Cardiac muscle cell (in vitro differentiated cells and primary cell): ENCODE measurements at places on chromosomes 6 and 20. TPM values are rescaled to one million over a fixed set of nuclear protein-coding genes. Genes with fewer than 3 reads are reported as not detected.

- H3K36me3 ChIP-seq: no peaks in the 10 kb centered on the region
- H3K27me3 ChIP-seq: no peaks in the 10 kb centered on the region
- H3K4me1 ChIP-seq: no peaks in the 10 kb centered on the region
- H3K27ac ChIP-seq: no peak overlapping the region
These were observed 187.1 kb upstream of the MAN1A1 start for GRCh38 chr6:119536666-119537065.

The RIPOR3 gene
- total RNA-seq: 3.0 and 3.8 TPM in 2 replicates

The DAAM2 gene
- total RNA-seq: 4.8 and 8.5 TPM in 2 replicates

DNA sequence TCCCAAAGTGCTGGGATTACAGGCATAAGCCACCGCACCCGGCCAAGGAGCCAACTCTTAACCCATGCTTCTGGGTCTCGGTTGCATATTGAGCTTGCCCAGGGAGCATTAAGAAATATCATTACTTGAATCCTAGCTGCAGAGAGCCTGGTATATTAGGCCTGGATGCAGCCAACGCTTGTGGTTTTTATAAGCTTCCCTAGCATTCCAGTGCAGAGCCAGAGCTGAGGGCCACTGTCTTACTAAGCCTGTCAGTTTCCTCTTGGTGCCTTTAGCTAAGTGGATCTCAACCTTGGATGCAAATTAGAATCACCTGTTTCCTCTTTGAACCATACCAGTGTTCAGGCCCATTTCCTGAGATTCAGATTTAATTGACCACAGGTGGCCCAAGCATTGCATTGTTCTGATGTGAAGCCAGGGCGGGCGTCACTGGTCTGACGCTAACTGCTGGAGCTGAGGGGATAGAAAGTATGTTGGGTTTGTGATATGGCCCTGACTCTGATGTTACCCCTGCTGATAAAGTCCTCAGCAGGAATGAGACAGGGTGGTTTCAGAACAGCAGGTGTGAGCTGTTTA lies 76.3 kb downstream of the BTBD3 start:
- no peaks in the 10 kb centered on the region for H3K4me1 ChIP-seq
- H3K27me3 ChIP-seq: no peaks in the 10 kb centered on the region
- no peak overlapping the region for H3K4me3 ChIP-seq
- H3K27ac ChIP-seq: no peak overlapping the region

The HSD17B8 gene
- total RNA-seq: 45.4 and 45.7 TPM in 2 replicates

DNA sequence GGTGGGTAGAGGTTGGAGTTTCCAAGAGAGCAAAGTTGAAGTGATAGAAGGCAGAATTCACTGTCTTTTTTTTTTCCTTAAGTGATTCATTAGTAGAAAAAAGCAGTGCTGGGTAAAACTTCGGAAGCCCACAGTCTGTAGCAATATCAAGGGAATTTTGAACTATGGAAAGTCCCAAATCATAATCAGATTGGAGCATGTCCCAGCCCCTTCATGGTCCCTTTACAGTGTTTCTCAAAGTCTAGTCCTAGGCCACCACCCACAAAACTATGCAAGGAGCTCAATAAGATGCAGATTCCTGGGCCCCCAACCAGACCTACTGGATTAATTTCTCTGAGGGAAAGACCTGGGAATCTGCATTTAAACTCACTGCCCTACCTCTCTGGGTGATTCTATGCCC lies 22.6 kb downstream of the NEDD9 start:
- peaks cover 52% of the 10 kb centered on the region for H3K4me1 ChIP-seq
- no peak overlapping the region for H3K4me3 ChIP-seq
- DNase-seq: no peak
- H3K27me3 ChIP-seq: no peaks in the 10 kb centered on the region
- H3K36me3 ChIP-seq: no peaks in the 10 kb centered on the region
- H3K27ac ChIP-seq: no peak overlapping the region

The PAK1IP1 gene
- total RNA-seq: 6.2 and 10.4 TPM in 2 replicates
